ENCODE measurements at places on chromosomes 7 and 10.

DNA sequence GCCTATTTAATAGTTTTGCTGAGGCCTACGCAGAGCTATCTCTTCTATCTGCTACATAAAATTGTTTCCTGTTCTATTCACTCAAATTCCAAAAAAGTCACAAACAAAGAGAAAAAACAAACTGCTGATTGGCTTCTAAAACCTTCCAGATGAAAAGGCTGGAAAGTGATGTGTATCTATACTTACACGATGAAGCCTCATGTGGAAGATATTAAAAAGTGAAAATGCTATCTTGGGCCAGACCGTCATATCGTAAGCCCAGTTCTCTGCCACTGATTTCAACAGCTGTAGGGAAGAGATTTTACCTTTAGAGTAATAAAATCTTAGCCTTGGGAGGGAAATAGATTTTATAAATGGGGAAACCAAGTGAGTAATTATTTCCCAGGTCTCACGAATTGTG, 394.8 kb downstream of the KIF20B start:
- DNase-seq = no peak

- no peak for DNase-seq
Observed at GRCh38 chr7:74429153-74429747, 24.5 kb upstream of the GTF2IRD1 start.

DNA sequence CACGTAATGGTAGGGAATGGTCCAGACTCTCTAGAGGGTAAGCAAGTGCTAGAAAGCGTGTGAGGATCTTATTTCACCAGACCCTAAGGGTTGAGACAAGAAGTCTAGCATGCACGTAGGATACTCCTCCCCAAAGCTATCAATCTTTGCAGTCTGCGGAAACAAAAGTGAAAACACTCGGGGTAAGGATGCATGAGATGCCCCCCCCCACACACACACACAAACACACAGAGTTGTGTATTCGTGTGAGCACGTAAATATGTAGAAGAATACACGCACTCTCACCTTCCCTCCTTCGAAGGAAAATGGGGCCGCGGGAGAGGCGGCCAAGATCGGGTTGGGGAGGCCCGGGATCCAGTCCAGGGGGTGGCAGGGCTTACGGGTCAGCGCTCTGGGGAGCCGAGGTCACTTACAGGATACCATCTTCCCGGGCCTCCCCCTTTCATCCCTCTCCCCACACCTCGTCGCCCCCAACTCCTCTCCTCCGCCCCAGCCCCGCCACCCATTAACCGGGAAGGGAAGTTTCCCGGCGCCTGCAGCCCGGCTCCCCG, 455 bp downstream of the CUL2 start:
- DNase-seq = no peak

GRCh38 chr10:42952349-42952748, 124.5 kb upstream of the RET start:
- DNase-seq = no peak

GRCh38 chr7:44216521-44217222, 15.9 kb downstream of the YKT6 start:
- no peak for DNase-seq

DNA sequence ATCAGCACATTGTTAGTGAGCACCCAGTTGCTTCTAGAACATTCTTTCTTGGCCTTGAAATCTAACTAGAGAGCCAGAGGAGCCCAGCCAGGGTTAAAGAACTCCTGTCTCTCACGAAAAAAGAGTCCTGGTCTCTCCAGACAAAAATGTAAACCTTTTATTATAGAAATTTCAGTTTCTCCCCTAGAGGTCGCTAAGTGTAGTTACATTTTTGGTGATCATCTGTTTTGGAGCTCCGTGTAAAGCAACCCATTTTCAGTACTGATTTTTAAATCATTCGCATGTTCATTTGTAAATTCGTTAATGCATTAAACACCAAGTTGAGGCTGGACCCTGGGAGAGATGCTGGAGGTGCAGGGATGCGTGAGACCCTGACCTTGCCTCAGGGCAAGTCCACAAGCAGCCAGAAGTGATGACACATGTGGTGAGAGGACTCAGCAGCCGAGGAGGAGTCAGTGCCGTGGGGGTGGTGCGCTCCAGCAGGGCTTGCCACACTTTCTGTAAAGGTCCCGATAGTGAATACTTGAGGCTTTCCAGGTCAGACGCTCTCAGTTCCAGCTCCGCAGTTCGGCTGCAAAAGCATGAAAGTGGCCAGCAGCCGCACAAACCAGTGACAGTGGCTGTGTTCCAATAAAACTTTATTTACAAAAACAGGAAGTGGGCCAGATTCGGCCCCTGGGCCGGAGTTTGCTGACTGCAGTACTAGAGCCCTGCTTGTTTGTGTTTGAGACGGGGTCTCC, 578.6 kb upstream of the FOXK1 start:
- DNase-seq = no peak

GRCh38 chr10:124345521-124345920, 73.2 kb downstream of the OAT start:
- no peak for DNase-seq

- no peak for DNase-seq
Observed at GRCh38 chr10:26804418-26805393, 56.1 kb downstream of the ABI1 start.

- peak; percentile 17 for DNase-seq
Observed at GRCh38 chr10:118754229-118754555, 578 bp downstream of the CACUL1 start.

DNA sequence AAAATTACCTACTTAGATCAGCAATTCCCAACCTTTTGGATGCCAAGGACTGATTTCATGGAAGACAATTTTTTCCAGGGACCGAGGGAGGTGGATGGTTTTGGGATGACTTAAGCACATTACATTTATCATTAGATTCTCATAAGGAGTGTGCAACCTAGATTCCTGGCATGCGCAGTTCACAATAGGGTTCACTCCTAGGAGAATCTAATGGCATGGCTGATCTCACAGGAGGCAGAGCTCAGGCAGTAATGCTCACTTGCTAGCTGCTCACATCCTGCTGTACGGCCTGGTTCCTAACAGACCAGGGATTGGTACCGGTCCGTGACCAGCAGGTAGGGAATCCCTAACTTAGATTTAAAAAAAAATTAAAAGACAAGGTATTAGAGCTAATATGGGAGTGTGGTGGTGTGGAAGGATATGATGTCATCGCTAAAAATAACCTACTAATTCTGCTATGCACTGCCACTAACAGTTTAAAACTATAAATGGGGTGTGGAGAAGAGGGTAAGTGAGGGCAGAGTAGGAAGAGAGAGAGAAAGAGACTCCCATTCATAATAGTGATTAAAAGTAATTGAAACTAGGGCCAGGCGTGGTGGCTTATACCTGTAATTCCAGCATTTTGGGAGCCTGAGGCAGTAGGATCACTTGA, 282.7 kb downstream of the BAMBI start:
- DNase-seq = no peak

GRCh38 chr10:60189861-60190475, 199.7 kb downstream of the ANK3 start:
- no peak for DNase-seq

- no peak for DNase-seq
Observed at GRCh38 chr10:122051609-122052385, 62.8 kb downstream of the TACC2 start.

- DNase-seq = no peak
Observed at GRCh38 chr10:113666682-113667252, 2.9 kb upstream of the NRAP start.

- DNase-seq = no peak
Observed at GRCh38 chr10:27834476-27834875, 88.9 kb upstream of the MKX start.

DNA sequence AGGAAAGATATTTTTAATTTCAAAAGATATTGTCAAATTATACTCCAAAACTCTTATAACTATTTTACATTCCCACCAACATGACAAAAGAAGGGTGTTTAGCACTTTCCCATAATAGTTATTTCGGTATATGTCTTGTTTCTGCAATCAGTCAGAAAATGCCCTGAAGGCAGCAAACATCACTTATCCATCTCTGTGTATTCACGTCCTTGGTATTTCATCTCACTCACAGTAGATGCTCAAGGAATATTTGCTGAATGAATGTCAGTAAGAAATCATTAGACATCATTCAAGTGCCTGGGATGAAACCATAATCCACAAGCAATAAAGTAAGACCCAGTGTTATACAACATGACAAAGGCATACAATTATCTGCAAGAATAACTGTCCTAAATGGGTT, 112.7 kb downstream of the GFRA1 start:
- no peak for DNase-seq

GRCh38 chr7:43535810-43536585, 46.9 kb upstream of the STK17A start:
- no peak for DNase-seq

DNA sequence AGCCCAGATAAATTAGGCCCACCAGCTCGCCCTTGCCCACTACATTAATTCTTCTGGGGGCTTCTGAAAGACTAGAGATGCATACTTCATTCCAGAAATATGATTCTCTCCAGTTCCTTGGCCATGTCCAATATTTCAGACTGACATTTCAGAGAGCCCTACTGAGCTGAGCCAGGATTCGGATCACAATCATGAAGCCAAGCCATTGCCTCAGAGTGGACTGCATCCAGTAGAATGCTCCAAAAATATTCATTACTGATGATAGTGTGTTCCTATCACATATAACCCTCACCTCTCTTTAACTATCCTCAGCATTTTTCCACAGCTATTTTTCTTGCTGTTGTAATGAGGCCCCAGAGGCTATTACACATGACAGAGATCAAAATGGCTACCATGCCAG, 38.7 kb downstream of the ARMH3 start:
- no peak for DNase-seq

GRCh38 chr7:157875230-157876179, 538.7 kb downstream of the DNAJB6 start:
- DNase-seq = peak; percentile 12

GRCh38 chr7:85736085-85736484, 549.2 kb upstream of the SEMA3D start:
- no peak for DNase-seq

DNA sequence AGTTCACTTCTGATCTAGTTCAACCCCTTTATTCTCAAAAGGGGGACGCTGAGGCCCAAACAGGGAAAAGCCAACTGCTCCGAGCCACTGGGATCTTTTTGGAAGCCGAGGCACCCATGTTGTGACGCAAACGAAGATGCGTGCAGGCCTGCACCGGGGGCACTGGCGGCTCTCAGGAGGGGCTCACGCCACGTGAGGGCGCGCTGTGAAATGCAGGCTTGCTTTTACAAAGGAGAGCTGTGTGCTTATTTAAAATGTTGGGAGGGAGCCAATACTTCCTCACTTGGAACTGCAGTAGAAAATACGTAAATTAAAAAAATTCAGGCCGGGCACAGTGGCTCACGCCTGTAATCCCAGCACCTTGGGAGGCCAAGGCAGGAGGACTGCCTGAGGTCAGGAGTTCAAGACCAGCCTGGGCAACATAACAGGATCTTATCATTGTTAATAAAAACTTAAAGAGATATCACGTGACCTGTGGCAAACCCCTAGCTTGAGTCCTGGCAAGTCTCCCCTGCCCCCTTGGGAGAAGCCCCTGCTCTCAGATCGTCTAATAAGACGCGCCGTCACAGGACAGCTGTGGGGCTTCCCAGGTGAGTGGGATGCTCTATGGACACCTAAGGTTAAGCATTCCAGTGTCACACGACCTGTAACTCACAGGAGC, 16.3 kb downstream of the BRI3 start:
- DNase-seq = no peak

DNA sequence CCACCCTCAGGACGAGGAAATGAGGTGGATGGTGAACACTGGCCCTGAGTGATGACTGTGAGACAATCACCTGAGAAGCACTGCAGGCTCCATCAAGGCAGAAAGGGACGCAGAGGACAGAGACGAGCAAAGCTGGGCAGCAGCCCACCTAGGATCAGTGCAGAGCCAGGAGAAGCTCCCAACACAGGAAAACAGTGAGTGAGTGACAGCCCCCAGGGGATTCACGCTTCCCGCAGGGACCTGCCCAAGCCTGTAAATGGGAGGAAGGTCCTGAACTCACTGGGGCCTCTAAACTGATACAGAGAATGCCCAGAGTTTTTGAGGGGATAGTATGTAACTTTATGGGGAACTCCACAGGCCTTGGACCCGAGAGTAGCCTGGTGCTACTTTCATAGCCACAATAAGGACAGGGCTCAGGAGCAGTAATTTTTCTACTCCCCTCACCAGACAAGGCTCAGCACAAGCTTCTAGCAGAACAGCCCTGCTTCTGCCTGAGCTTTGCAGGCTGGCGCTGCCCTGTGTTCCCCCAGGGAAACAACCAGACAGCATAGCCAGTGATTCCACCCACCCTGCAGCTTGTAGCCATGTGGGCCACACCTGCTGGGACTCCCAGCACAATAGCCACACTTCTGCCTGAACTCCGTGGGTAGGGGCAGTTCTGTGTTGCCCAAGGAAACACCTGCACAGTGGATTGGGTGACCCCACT, 708.4 kb downstream of the POM121L12 start:
- DNase-seq = no peak

- DNase-seq = peak; percentile 41
Observed at GRCh38 chr7:155804897-155805825, 7.1 kb downstream of the SHH start.

DNA sequence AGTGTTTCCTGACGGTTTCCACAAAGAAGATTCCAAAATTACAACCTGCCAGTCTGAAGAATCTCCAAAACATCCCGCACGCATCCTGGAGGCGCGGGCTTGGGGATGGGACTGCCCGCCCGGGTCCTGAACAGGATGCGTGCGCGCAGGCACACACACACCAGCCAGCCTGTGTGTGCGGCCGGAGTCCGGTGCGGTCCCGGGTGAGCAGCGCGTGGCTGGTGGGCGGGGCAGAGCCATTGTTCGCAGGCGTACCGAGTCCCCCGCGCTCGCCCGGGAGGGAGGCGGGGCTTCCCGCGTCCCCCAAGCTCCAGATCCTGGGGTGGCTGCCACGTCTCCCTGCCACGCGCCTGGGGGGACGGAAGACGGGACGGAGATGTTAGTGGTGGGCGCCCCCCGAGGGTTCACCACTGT, 675 bp upstream of the SCD start:
- DNase-seq = peak; percentile 74

All from stimulated activated naive B cell treated with anti-CD40 and anti-IgM and Interleukin-4, amounts not matched to agents 10 μg/mL and 1 μg/mL and 100 μg/mL, for 72 hours (primary cell).